Hippocampal formation (tissue), 2 donors: ENCODE measurements at places on chromosomes 4 and X.

DNA sequence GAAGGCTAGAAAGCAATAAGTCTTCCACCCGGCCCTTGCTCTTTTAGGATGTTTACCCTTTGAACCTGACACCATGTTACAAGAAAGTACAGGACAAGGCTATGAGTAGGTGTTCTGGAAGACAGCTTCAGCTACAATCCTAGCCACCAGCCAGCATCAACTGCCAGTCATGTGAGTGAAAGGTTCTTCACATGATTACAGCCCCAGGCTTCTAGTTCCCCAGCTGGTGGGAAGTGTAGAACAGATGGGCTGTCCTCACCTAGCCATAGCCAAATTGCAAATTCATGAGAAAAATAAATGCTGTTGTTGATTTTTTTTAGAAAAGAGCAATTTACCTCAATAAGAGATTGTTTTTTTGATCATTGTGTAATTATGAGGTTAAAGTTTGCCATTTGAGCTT, 60.8 kb downstream of the GRXCR1 start:
- no peak for DNase-seq

DNA sequence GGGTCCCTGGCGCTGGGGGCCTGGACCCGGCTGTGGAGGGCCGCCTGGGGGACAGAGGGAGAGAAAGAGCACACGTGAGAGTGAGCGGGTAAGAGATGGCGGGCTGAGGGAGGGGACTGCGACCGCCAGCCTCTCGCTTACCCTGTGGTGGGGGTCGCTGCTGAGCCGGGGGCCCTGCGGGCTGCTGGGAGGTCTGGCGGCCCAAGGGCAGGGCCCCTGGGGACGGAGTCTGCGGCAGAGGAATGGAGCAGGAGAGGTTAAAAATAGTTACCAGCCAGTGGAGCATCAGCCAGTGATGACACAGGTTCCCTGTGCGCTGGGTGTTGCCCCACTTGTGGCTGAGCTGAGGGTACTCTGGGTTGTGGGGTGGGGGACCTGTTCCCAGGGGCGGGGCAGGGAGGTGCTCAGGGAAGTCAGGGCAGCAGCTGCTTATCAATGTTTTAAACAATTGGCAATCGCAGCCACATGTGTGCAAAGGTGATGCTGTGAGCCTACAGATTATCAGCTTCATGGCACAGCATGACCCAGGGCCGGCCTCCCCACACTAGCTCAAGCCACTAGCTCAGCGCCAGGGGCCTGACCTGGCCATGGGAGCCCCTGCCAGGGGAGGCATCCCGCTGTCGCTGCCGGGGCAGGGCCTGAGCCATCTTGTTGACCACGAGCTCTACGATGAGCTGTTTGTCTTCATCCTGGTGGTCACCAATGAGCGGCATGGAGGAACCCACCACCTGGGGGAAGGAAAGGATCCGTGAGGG, 7.5 kb upstream of the TIMP1 start:
- DNase-seq = no peak

DNA sequence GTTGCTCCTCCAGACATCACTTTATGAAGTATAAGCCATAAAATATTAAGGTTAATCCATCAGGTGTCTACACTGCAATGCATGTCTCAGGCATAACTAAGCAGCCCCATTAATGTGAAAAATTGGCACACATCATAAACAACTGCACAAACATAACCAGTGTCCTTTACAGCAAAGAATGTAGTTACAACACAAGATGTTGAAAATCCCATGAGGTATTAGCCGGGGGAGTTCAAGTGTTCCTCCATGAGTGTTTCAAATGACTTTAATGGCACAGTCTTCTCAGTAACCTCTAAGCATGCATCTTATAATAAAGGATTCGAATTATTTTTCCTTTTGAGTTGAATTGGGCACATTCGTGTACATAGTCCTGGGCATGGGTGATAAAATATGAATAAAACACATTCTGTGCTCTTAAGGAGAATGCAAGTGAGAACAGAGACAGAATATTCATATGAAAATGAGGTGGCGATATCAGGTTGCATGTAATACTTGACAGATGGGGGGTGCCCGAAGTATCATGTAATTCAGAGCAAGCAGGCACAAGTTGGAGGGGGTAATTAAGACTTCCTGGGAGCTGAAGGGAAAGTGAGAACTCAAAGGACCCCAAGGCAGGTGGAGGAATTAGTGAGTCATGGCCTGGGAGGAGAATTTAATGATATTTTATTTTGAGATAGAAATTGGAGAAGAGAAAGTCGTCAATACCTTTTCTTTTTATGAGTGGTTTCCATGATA, 18.2 kb upstream of the VCX2 start:
- no peak for DNase-seq

- no peak for DNase-seq
Measured at GRCh38 chr4:174278467-174278866, 5.0 kb downstream of the FBXO8 start.

DNA sequence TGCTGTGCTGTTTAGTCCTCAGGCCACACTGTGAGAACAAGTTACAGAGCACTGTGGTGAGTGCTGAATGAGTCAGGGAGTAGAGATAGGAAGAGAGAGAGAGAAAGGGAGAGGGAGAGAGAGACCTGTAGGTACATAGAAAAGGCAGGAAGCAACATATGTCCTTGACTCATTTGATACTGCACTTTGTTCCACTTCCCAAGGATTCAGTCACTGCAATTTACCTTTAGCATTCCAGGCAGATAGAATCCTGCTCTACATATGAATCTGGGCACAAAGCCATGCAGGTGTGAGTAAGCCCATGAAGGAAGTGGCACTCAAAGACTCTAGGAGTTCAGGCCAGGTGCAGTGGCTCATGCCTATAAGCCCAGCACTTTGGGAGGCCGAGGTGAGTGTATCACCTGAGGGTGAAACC, 1.0 kb upstream of the DAPP1 start:
- no peak for DNase-seq

DNA sequence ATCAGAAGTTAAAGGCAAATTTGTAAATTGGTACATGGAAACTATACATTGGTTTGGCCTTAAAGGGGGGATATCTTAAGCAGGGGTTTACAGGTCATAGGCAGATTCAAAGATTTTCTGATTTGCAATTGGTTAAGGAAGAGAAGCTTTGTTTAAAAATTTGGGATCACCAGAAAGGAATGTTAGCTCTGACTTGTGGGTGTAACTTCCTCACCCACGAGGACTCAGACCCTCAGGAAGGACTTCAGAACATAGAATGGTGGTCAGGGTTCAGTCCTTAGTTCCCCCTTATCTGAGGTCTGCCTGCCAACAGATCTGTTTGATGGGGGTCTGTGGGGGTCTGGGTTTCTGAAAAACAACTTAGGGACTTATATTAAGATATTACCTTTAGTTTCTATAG, 427.4 kb upstream of the DIPK2B start:
- DNase-seq = no peak

DNA sequence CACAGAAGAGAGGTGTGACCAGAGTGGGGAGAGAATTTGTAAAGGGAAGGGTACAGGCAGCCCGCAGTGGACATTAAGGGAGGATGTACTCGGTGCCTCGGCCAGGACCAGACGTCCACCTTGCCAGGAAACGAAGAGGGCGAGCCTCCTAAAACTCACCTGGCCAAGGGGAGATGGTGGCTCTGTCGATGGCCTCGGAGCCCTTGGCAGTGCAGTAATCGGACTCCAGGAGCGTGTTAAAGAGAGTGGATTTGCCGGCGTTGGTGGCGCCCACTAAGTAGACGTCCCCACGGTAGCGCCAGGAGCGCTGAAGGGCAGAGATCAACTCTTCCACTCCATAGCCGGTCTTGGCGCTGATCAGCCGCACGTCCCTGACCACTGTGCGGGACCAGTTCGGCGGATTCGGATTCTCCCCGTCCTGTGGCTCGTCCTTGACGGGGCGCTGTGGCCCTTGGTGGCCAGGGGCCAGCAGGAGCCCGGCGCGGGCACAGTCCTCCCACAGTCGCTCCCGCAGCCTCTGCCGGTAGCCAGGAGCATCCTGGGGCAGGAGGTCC, 1.0 kb downstream of the NOA1 start:
- no peak for DNase-seq

- no peak for DNase-seq
Measured at GRCh38 chr4:145799223-145799622, 119.3 kb downstream of the C4orf51 start.

DNA sequence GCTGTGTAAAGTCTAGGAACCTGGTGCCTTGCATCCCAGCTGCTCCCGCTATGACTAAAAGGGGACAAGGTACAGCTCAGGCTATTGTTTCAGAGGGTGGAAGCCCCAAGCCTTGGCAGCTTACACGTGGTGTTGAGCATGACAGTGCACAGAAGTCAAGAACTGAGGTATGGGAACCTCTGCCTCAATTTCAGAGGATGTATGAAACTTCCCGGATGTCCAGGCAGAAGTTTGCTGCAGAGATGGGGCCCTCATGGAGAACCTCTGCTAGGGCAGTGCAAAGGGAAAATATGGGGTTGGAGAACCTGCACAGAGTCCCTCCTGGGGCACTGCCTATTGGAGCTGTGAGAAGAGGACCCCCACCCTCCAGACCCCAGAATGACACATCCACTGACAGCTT, 76.6 kb downstream of the DDX60 start:
- no peak for DNase-seq

DNA sequence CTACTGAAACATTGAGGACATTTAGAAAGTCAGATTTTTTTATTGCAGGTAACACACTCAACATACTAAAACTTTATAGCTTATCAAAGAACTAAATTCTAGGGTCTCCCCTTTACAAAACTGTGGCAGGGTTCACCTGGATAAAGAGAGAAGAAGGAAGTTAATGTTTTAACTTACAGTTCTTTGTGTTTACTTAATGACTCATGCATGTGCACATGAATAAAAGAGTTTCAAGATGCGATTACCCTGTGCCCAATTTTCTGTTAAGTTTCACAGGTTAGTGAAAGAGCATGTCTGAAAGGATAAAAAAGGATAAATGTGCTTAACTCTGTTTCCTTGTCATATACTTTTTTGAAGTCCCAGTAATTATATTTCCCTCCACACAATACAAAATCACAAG, 16.8 kb downstream of the DCAF8L1 start:
- no peak for DNase-seq

DNA sequence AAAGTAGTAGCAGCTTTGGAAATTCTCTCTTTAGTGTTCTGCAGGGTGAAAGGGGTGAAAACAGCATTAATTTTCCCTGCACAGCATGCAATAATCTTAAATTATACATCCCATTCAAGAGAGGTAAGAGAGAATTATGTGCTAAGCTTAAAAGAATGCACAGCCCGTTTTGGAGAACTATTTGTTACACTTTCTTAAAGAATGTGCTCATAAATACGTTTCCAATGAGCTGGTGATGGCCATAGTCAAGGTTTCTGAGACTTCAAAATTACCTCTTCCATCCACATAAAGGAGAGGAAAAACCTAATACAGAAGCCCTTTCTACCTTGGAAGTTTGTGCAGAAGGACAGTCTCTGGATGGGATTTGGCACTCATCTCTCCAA, 766.7 kb upstream of the TENM3 start:
- DNase-seq = no peak

DNA sequence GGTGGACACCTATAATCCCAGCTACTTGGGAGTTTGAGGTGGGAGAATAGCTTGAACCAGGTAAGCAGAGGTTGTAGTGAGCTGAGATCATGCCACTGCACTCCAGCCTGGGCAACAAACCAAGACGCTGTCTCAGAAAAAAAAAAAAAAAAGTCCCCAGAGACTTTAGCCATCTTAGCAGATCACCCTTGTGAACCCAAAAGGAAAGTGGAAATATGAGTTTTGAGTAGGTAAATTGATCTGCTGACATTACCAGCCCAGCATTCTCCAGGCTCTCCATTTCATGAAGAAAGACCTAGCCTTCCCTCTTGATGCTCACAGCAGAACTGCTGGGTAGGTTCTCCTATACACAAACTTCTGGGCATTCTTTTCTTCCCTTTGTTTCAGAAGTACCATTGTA, 24.5 kb upstream of the HNRNPD start:
- DNase-seq = no peak

DNA sequence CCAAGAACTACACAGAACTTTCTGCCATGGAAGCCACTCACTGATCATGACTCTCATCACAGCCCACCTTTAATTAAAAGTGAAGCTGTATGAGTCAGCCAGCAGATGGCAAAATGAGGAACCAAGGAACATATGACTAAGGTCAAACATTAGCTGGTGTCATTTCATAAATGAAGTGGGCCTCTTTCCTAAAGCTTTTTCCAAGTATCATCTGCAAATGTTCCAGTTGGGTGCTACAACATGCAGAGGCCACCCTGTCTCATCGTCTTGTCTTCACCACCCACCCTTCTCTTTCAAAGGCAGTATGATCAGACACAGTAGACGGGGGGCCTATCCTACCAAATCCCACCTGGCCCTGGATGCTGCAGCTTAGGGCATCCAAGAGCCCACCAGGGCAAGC, 9.2 kb upstream of the EOLA1 start:
- no peak for DNase-seq

DNA sequence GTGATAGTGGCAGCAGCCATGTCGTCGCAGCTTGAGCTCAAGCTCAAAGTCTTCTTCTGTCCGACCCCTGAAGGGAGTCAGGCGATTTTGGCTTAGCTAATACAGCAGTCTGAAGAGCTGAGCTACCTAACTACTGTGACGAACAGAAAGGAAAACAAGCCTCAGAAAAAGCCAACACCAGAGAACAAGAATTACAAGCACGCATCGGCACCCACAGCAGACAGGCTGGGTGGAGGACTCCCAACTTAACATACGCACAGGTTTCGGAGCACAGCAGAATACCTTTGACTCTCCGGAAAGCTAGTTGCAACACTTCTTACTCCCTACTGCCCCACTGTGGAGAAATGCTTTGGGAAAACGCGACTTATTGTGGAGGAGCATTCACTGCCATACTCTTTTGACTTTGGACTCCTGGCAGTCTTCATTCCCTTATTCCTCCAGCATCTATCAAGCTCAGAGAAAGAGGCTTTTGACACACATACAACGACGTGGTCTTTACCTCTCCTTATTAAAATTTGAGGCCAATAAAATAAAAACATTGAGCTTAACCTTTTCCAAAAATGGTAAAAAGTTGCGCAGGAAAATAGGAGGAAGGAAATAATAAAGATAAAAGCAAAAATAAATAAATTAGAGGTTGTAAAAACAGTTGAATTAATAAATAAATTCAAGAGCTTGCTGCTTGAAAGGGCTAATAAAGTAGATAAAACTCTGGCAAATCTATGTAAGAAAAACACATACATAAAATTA, 41.3 kb upstream of the GPC3 start:
- DNase-seq = no peak

DNA sequence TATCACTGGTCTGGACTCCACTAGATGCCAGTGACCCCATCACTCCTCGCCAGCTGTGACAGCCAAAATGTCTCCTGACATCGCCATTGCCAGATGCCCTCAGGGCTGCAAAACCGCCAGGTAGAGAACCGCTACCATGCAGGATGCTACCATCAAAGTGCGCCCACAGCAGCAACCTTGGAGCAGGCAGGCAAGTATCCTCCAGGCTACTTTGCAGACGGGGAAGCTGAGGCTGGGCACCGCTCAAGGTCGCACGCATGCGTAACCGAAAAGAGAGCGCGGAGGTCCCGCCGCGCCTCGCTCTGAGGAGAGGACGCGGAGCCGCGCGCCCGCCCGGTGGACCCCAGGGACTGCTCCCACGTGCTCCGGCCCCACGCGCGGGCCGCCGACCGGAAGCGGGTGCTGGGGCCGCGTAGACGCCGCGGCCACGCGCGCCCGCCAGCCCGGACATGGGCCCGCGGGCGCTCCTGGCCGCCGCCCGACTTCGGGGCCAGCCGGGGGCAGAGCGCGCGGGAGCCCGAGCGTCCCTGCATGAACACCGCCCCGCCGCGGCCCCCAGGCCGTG, at the start of gene STS:
TSS of gene STS (plus strand) at position 300 of the 565 bp plus-strand sequence. CDS start 105,488 bp downstream, outside the sequence.
- DNase-seq = peak; percentile 7

- DNase-seq = no peak
Measured at GRCh38 chrX:71492231-71493065, 40.5 kb upstream of the OGT start.
